ENCODE measurements at places on chromosomes 16 and 17. TPM values are rescaled to one million over a fixed set of nuclear protein-coding genes. Genes with fewer than 3 reads are reported as not detected.

RHBDL1 gene
- 4.4 TPM for total RNA-seq

SLC12A3 gene
- total RNA-seq: not detected

ACE gene
- 22.8 TPM for total RNA-seq

SAMD14 gene
- 3.2 TPM for total RNA-seq

RAB11FIP3 gene
- 26.7 TPM for total RNA-seq

DDX19B gene
- total RNA-seq: 39.7 TPM
